Fibroblast of pulmonary artery (primary cell): ENCODE measurements at places on chromosomes 5 and 9.
A peak's percentile ranks its signal among the peaks of the same experiment; 100 is the strongest.

- DNase-seq: no peak
Observed at GRCh38 chr5:134103397-134103796, 11.1 kb upstream of the TCF7 start.

GRCh38 chr5:124705577-124705976 is 40.9 kb downstream of the ZNF608 start:
- DNase-seq: no peak

- no peak for DNase-seq
Observed at GRCh38 chr5:177291735-177292134, 11.8 kb downstream of the RAB24 start.

- no peak for DNase-seq
Observed at GRCh38 chr9:78971540-78971939, 600.2 kb upstream of the TLE4 start.

GRCh38 chr5:56154732-56155484 is 78.2 kb downstream of the ANKRD55 start:
- DNase-seq: peak; percentile 49

GRCh38 chr5:26470439-26470838 is 567.9 kb downstream of the CDH9 start:
- DNase-seq: no peak

GRCh38 chr5:177132136-177133095 is 1.2 kb upstream of the NSD1 start:
- DNase-seq: no peak

DNA sequence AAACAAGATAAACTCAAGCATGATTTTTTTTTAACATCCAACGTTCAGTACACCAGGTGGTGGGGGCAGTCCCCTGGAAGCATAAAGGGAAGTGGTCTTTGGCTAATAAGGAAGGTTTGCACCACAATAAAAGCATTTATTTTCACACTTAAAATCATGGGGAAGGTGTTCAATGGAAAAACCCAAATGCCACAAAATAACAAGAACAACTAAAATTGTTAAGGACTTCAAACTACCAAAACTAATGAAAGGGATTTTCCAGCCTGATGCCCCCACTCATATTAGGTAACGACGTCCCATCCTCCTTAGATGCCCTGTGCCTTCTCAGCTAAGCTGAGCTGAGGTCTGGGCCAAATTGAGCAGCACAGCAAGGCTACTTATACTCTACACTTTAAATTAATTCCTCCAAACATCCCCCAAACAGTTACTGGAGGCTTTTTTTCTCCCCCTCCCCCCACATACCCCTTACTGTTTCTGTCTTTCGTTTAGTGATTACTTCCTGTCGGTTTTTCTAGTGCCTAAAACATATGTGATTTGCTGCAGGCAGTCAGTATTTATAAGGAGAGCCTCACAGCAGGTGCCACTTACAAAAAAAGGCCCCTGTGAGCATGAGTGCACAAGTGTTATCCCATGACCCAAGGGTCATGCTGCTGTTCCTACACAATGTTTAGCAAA is 259.7 kb upstream of the ZNF608 start:
- DNase-seq: no peak

DNA sequence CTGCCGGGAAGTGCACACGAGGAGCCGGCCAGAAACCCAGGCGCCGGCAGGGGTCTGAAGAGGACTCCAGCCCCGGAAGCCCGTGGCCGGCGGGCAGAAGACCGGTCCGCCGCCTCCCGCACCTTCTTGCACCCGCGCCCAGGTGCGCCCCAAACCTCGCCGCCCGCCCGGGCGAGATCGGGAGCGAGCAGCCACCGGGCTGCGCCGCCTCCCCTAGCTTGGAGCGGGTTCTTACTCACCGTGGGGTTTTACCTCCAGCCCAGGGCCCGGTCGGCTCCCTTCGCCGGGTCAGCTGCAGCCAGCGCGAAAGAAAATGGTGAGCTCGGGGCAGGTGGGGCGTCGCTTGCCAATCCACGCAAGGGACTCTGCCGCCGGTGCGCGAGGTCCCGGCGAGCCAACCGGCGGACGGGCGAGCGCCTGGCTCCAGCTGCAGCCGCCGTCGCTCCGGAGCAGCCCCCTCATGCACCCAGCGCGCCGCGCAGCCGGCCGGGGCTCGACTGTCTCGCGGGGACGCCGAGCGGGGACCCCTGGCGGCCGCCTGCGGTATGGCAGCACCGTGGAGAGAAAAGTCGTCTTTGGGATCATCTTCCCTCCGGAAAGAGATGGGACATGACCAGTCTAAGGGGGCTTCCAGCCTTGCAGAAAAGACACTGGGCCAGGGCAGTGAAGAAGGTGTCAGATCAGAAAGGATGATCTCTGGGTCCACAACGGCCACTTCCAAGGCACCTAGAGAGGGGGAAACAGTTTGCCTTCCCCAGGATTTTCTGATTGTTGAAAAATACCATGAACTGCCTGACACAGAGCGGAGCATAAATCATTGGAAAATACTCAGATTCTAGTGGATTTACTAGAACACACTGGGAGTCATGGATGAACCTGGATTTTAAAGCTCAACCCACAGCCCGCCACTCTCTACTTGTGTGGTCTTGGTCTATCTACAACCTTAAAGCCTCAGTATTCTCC is at the start of gene MOB3B:
TSS of gene MOB3B (minus strand) at position 499 of the 963 bp plus-strand sequence. CDS start 74,264 bp downstream, outside the sequence.
- peak; percentile 66 for DNase-seq

- DNase-seq: no peak
Observed at GRCh38 chr5:132354381-132355139, 14.9 kb upstream of the SLC22A5 start.

DNA sequence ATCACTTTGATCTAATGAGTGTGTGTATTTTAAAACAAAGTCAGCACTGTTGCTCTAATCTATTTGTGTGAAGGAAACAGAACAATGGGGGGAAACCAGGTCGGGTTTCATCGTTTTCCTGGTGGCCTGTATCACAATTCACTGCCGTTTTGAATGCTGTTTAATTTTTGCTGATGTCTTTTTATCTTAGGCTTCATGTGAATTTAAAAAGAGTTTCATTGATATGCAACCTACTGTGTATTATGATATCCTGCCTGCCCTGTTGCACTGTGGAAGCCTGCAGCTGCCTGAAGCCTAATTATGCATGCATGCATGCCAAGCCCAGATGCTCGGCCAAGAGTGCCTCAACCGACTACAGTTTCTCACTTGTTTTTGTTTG is 307.5 kb downstream of the ZNF608 start:
- no peak for DNase-seq

DNA sequence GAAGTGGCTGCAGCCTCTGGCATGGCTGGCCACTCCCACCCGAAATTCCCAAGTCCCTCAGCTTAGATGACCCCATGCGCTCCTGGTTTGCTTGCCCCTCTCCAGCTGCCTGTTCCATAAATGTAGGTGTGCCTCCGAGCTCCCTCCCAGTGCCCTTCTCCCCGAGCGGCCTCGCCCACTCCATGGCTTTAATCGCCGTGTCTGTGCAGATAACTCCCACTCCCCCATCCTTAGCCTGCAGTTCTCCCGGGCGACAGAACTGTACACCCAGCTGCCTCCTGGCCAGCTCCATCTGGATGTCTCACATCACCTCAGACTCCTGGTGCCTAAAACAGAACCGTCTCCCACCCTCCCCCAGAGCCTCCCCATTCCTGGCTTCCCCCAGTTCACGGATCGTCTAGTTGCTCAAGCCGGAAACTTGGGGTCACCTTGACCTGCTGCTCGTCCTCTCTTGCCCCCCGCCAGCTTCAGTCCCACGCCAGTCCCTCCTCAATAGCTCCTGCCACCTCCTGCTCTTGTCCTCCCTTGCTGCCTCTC is 24.1 kb downstream of the HK3 start:
- DNase-seq: no peak

DNA sequence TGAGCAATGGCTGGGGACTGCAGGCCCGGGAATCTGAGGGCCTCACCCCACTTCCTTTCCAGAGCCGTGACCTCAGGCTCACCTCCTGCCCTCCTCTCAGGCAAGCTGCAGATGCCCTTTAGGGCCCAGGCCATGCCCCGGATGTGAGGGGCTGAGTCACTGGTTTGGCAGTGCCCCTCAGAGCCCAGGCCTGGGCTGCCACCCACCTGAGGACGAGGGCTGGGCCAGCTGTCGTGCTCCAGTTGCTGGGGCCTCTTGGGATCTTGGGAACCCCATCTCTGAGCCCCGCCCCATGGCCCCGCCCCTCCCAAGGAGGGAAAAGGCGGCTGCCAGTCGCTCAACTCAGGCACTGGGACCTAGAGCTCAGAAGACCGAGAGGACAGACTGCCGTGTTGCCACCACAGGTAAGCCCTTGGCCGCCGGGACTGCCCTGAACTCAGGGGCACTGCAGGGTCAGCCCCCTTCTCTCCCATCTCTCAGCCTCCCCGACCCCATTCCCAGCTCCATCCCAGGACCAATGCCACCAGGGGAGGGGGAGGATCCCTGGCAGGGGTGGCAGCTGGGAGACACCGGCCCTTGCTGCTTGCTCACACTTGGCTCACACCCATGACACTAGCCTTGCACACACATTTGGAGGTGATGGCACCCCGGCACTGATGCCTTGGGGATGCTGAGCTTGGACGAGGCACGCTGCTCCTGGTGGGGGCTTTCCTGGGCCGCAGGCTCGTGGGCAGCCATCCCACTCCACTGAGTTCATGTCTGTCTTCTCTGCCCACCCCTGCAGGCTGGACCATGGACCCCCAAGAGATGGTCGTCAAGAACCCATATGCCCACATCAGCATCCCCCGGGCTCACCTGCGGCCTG is at the start of gene CYSRT1:
TSS of gene CYSRT1 (plus strand) at position 345 of the 865 bp plus-strand sequence. CDS start at position 793, 448 bp downstream.
- DNase-seq: no peak

GRCh38 chr9:107409581-107410389 is 79.8 kb downstream of the KLF4 start:
- DNase-seq: no peak

DNA sequence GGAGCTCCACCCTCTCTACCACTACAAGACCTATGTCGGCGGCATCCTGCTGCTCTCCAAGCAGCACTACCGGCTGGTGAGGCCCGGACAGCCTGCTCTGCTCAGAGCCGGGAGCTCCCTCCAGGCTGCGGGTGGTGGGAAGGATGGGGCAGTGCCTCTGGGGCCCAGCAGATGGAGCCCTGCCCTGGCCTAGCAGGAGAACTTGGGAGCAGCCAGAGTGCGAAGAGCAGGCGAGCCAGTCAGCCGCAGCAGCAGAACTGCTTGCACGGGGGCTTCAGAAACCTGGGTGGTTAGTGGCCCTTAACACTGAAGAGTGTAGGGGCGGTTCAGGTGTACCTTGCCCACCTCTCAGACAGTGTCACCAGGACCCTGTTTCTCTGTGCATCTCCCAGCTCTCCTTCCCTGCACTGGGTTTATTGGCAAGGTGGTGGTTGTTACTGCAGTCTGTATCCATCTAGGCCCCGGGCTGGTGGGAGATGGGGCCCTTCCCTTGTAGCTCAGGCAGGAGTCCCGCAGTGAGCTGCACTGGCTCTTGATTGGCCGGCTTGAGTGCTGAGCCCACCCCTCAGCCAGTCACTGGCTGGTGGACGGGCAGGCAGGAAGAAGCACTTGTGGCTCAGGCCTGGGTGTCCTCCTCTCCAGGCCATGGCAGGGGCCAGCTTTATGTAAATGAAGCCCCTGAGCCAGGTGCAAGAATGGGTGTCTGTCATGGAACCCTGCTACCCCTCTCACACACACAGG is 7.7 kb downstream of the B4GALT7 start:
- peak; percentile 84 for DNase-seq

DNA sequence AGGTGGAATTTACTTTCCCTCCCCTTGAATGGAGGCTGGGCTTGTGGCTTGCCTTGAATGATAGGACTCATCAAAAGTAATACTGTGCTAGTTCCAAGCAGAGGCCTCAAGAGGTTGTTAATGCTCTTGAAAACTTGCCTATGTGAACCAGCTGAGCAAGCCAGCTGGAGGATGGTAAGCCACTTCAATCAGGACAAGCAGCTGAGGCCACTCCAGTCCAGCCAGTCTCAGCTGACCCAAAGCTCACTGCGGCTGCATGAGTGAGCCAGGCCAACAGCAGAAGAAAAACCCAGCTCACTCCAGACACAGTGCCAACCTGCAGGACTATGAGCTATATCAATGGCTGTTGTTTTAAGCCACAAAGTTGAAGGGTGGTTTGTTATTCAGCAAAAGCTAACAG is 182.8 kb downstream of the MCTP1 start:
- DNase-seq: no peak

DNA sequence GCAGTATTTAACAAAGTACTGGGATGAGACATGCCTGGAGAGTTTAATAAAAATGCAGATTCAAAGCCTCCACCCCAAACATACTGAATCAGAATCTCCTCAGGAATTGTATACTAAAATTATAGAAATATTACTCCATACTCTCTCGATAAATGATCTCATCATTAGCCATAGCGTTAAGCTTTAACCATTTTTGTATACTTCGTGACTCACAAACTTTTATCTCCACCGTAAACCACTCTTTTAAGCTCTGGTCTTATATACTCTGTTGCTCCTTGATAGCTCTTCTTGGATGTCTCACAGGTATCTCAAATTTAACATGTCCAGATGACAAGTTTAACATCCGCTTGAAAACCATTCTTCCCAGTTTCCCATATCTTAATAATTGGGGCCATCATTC is 327.8 kb downstream of the ADGRV1 start:
- DNase-seq: no peak

GRCh38 chr9:32497921-32498320 is 28.1 kb downstream of the RIGI start:
- DNase-seq: no peak

GRCh38 chr5:171221916-171222315 is 87.1 kb upstream of the TLX3 start:
- DNase-seq: no peak

DNA sequence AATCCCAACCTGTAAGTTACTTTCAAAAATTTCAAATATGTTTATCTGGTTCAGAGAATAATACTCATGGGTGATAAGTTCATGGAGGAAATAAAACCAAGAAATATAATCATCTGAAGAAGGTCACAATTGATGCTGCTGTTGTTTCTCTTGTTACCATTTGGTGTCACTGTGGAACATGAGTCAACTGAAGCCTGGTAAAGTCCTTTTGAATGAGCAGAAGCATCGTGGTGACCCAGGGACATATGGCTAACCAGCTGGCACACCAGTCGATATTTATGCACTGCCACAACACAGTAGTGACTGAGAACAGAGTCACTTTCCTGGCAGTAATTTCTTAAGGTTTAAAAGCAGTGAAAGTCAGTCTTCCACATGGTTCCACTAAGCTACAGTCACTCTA is 612.9 kb upstream of the TLE4 start:
- DNase-seq: no peak
